ENCODE measurements at places on chromosomes 12 and 14.
A peak's percentile ranks its signal among the peaks of the same experiment; 100 is the strongest.

DNA sequence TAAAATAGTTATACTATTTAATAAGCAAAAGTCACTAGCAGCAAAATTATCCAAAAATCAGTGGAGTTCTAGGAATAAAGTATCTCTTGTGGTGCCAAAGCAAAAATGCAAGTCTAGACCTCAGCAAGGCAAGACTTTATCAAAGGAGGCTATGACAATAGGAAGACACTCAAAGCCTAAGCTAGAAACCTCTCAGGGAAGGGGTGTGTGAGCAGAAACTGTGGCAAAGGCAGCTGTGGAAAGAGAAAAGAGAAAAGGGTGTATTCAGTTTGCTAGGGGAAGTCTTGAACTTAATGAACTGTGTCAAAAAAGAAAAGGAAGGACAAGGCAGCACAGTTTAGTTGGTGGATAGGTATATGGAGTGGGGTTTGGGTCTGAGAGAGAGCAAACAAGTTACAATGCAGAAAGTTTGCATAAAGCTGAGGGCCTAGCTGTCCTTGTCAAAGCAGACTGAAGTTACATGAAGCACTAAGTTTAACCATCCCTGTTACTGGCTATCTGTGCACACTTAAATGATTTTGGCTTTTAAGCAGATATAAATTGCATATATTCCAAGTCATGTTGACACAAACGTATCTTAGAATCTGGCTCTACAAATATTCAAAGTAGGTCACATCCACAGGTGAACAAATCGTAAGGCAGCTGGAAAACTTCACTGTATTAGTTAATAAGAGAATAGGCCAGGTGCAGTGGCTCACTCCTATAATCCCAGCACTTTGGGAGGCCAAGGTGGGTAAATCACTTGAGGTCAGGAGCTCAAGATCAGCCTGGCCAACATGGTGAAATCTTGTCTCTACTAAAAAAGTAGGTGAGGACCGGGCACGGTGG is 31.0 kb upstream of the AMN1 start:
- DNase-seq, result no peak

DNA sequence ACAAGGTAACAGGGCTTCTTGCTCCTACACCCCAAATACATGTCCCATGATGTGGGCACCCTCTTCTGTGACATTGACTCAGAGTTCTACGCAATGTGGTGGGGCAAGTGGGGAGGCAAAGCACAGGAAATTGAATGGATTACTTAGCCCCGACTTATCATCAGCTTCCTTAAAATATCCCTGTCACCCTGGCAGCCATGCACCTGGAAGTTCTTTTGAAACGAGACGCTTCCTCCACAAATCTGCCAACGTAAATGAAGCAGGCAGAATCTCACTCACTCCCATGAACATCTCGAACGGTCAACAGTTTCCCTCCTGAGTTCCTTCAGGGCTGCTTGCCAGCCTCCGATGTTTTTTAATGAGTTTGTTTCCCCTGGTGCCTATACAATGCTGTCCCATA is 33.5 kb downstream of the RNFT2 start:
- no peak for DNase-seq

GRCh38 chr12:129927316-129927900 is 23.6 kb upstream of the TMEM132D start:
- no peak for DNase-seq

DNA sequence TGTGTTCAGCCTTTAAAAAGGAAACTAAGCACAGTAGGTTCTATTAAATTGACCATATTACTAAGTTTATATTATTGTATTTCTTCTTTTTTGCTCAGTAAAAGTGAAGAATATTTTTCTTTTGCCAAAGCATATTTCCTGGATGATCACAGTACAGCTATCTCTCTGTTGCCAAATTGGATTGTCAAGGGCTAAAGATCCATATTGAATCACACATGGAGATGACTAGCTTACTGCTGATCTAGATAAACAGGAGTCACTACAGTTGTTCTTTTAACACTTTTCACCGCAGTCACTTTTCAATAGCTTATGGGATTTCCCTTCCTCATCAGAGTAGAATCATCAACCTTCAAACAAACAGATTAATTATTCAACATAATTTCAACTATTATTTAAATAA is 78.6 kb downstream of the LRRC9 start:
- DNase-seq, result no peak

DNA sequence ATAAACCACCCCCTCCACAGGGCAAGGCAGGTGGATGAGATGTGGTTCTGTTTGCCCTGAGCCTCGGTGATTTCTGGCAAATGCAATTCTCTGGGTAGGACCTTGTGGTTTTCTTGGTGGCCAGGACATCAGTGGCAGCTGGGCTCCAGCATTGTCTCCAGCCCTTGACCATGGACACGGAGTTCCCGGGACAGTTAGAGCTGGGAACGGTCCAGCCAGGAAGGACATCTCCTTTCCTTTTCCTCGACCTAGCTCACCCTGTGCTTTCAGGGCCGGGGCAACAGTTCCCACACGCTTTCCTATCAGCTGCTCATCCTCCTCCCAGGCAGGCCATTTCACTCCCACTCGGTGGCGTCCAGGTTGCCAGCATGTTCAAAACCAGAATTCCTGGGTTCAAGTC is 9.2 kb downstream of the SERPINA4 start:
- no peak for DNase-seq

GRCh38 chr12:67358781-67359338 is 89.7 kb downstream of the CAND1 start:
- DNase-seq, result no peak

- DNase-seq, result no peak
These were observed 29.1 kb downstream of the CDC42BPB start for GRCh38 chr14:103028161-103028767.

GRCh38 chr12:72288911-72289310 is 16.7 kb downstream of the TRHDE start:
- no peak for DNase-seq

DNA sequence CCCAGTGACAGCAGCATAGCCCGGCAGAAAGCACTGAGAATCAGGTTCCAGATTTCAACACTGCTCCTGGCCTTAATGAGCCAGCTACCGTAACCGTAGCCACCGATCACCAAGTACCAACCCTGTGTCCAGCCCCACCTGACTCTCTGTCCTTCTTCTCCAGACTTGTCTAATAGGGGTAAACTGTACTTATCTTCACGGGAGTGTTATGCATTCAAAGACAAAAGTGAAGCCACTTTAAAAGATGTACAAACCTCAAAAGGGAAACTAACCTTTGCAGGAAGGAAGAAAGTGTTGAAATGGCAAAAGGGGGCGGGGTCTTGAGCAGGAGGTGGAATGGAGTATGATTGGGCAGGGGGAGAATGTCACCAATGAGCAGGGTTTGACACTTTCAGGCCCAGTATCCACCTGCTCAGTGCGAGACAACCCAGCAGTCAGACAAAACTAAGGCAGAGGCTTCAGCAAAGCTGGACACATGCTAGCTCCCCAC is 226.1 kb downstream of the CHST11 start:
- DNase-seq, result peak; percentile 76

DNA sequence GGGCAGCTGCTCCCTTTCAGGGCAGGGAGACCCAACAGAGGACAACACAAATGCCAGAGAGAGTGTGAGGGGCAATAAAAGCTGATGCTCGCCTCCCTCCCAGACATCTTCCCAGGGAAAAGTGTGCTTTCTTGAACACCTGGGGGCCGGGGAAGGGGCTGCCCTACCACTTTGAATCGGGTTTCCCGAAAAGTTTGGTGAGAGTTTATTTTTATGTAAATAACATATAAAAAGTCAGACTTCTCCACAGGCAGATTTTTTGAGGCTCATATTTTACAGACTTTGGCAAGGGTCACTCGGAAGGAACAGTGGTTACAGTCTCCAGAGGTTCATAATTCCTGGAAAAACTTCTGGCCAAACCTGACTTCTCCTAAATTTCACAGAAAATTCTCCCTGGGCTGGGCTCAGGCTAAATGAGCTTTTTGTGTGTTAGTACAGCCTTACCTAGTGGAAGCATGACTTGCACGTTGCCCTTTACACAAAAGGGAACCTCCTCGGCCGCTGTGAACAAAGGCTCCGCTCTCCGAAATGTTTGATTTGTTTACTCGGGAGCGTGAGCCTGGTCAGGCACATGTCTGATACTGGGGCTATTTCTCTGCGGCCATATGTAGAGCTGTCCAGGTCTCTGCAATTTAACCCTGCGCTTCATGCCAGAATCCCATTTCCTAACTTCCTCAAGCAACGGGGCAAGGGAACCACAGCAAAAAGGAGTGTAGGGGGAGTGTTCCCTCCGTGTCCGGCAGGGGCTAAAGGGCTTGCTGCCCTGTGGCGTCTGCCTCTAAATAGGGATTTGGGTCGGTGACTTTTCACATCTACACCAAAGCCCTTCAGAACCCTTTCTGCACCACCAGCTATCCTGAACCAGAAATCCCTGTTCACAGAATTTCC is 3.4 kb downstream of the RTL1 start:
- DNase-seq, result no peak

- no peak for DNase-seq
These were observed 110.6 kb downstream of the TMEM121 start for GRCh38 chr14:105636935-105637334.

DNA sequence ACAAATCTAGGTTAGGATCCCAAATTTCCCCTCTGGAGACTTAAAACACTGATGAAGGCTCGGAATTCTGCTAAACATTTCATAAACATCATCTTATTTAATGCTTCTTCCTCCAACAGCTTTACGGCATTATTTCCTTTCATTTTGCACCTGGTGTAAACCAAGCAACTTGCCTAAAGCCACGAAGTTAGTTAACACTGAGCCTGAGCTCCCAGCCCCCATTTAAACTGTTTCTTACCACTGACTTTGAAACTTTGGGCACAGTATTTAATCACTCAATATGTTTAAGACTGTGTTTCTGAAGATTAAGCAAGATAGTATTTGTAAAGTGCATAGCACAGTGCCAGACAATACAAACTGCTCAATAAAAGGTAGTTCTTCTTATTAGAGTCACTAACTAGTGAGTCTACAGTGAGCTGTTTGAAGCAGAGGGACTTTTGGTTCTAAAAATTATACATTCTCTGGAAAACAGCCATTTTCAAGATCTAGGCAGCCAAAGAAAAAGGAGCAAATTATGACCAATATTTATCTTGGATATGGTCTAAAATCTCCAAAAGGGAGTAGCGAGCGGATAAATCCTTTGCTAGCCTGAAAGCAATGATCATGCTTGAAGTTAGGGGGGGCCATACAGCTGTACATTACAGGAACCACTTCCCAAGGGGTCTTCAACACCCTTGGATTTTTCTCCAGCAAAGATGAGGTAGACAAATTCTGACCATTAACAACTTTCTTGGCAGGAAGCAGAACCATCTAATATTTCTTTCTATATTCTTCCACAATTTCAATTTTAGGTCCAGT is 4.0 kb downstream of the EGLN3 start:
- DNase-seq, result no peak

GRCh38 chr12:80763874-80764273 is 47.2 kb downstream of the MYF5 start:
- DNase-seq, result no peak

DNA sequence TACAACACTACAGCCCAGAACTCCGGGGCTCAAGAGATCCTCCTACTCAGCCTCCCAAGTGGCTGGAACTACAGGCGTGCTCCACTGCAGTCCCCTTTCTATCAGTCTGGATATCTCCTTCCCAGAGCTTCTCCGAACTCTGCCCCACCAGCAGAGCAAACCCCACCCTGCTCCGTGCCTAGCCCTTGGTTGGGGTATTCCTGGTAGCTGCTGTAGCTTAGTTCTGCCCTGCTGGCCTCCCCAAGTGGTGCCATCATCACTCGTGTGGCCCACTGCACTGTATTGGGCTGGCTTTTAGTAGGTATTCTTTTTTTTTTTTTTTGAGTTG is 9.5 kb downstream of the HSP90AA1 start:
- no peak for DNase-seq

DNA sequence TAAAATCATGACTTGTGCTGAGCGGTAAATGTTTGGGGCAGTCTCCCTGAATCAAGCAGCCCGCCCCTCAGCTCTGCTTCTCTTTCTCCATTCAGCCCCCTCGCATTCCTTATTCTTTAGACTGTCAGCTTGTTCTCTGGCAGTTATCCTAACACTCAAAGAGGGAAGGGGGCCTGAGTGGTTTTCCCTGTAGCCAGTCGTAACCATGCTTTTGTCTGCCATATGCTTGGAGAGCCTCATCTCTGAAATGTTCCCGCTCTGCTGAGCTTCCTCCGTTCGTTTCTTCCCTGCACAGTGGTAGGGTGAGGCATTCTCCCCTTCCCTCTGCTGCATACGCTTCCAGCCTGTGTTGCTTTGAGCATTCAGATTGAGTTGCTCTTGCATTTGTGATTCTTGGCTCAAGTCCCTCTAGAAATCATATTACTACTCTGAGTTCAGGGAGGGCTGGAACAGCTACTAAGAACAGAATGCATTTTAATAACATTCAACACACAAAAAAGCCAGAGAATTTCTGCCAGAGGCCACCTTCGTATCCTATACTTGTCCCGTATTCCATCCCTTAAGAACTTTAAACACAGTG is 119.7 kb downstream of the FBXL14 start:
- DNase-seq, result no peak

- no peak for DNase-seq
These were observed 146.9 kb downstream of the NTF3 start for GRCh38 chr12:5578775-5579174.

DNA sequence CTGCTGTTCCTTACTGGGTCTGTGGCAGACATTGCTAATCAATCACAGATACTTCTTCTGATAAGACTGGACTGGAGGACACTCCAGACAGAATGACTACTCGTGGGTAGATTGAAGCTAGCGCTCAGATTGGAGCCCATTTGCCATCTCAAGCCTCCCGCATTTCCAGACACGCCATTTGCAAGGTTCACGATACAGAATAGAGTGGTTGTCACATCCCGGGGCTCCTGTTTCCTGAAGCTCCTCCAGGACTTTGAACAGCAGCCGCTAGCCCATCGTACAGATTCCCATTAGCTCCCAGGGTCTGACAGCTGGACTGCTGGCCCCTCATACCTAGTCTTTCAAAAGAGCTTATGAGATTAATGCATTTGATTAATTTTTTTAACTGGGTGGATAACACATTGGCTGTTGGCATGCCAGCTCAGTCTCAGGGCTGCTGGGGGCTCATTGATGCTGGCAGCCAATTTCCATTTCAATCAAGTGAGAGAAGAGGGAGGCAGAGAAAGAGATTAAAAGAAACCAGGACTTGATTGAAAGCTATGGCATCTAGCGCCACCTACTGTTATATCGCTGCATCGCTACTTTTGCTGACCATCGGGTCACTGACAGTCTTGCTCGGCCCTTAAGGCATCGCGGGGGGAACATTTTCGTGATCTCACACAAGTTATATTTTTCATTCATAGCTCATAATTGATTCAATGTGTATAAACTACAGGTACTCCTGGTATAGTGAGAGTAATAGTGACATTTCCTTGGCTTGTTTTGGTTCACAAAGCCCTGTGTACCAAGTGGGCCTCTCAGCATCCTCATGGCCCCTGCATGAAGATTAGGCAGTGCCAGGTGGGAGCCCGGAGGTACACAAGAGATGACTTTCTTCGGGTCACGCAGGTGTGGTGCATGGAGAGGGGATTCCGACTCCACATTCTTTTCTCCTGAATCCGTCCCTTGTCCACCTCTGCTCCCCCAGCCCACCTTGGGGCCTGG is 78.6 kb downstream of the CCDC60 start:
- DNase-seq, result peak; percentile 17

GRCh38 chr12:96514328-96514727 is 25.0 kb downstream of the CFAP54 start:
- DNase-seq, result no peak

GRCh38 chr14:65993996-65994395 is 492.2 kb upstream of the CCDC196 start:
- DNase-seq, result no peak

Measured in stimulated activated CD4-positive, alpha-beta T cell treated with anti-CD3 and anti-CD28 coated beads, Interleukin-2, amount 100 ng/mL, for 24 hours (primary cell).